Stimulated activated CD8-positive, alpha-beta memory T cell treated with anti-CD3 and anti-CD28 coated beads, Interleukin-4, amount 100 ng/mL, for 4 hours (primary cell): ENCODE measurements at places on chromosomes 3 and 15.

- no peak for DNase-seq
These were observed 95.7 kb downstream of the ANO10 start for GRCh38 chr3:43525941-43526607.

GRCh38 chr3:115403786-115404185 is 219.5 kb upstream of the GAP43 start:
- DNase-seq, result no peak

DNA sequence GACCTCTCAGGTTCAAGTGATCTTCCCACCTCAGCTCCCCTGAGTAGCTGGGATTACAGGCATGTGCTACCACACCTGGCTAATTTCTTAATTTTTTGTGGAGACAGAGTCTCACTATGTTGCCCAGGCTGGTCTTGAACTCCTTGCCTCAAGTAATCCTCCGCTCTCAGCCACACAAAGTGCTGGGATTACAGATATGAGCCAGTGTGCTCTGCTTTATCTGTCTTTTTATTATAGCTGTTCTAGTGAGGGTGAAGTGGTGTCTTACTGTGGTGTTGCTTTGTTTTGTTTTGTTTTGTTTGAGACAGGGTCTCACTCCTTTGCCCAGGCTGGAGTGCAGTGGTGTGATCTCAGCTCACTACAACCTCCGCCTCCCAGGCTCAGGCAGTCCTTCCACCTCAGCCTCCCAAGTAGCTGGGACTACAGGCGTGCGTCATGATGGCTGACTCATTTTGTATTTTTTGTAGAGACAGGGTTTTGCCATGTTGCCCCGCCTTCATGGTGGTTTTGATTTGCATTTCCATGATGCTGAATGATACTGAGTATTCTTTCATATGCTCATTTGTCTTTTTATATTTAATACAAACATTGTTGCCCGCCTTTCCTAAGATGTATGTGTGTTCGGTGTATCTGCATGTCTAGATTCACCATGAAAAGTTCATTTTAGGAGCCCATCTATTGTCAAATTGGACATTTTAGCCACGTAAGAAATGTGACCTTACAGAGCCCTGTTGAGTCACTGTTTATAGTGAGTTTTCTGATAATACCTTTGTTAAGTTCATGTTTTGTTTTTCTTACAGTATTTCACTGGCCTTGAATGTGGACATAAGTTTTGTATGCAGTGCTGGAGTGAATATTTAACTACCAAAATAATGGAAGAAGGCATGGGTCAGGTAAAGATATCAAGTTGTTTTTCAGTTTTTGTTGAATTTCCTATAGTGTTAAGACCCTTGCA is 80.6 kb downstream of the ARIH1 start:
- no peak for DNase-seq

GRCh38 chr3:17935222-17935621 is 192.8 kb upstream of the TBC1D5 start:
- no peak for DNase-seq

DNA sequence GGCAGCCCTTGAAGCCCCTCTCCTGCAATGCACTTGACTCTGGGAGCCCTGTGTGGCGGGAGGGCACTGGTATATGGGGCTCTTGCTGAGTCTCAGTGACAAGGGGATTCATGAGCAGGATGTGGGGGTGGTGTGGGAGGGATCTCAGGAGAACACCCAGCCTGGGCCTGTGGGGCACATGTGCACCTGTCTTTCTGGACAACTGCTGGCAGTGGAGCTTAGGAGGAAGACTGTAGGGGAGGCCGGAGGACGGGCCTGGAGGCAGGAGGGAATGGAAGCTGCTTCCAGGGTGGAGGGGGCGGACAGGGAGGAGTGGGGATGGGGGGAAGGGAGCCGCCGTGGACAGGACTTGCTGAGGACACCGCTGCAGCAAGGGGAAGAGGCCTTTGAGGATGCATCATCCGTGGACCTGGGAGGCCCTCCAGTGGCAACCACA is 10.8 kb upstream of the SNRPA1 start:
- no peak for DNase-seq

GRCh38 chr15:63809452-63809851 is 24.3 kb downstream of the HERC1 start:
- no peak for DNase-seq

DNA sequence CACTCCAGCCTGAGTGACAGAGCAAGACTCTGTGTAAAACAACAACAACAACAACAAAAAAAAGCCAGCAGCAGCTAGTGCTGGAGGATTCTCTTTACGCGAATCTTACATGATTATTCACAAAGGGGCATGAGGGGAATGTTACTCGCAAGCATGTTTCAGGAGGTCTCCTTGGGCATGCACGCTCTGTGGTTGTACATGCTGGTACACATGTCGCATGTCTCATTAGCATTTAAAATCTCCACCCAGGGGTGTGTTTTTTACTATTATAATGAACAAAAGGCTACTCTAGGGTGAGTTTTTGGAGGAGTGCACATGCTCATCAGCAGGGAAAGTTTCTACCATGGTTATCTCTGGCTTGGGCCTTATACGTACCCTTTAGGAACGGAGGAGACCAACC is 12.7 kb upstream of the PLCH1 start:
- no peak for DNase-seq

- no peak for DNase-seq
These were observed 581.5 kb downstream of the TBL1XR1 start for GRCh38 chr3:176615826-176616225.

DNA sequence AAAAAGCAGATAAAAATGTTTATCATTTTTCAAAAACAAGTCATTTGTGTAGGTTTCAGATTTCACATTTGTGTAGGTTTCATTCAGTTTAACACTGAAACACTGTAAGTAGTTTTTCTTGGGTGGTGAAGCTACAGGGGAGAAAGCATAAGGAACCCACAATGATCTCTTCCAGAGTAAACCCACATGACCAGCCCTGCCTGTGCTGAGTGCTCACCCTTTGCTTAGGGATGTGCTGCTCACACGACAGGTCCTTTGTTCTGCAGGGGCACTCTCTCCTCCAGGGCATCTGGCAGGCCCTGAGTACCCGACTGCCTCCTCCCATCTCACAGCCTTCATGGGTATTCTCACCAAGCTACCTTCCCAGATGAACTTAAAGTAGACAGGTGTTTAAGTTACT is 28.9 kb downstream of the ZXDC start:
- DNase-seq, result no peak

DNA sequence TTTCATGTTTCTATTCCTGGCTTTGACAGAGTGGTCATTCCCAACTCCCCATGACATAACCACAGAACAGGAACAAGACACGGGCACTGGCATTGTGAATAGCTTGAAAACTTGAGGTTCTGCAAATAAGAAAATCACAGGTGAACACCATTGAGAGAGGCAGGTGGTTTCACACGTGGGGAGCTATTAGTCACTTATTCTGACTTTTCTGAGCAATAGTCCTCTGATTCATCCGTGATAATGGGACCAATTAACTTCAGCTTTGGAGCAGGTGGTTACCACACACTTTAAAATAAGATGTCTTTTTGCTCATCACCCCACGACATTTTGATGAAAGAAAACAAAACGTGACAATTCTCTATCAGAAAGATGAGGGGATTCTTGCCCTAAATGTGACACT is 224.7 kb downstream of the KLF13 start:
- DNase-seq, result no peak

- DNase-seq, result no peak
These were observed 5.2 kb downstream of the POC1A start for GRCh38 chr3:52149021-52149420.

GRCh38 chr15:45540531-45540930 is 18.0 kb upstream of the SLC30A4 start:
- DNase-seq, result no peak

- DNase-seq, result no peak
These were observed 17.4 kb downstream of the C3orf38 start for GRCh38 chr3:88167173-88167572.

DNA sequence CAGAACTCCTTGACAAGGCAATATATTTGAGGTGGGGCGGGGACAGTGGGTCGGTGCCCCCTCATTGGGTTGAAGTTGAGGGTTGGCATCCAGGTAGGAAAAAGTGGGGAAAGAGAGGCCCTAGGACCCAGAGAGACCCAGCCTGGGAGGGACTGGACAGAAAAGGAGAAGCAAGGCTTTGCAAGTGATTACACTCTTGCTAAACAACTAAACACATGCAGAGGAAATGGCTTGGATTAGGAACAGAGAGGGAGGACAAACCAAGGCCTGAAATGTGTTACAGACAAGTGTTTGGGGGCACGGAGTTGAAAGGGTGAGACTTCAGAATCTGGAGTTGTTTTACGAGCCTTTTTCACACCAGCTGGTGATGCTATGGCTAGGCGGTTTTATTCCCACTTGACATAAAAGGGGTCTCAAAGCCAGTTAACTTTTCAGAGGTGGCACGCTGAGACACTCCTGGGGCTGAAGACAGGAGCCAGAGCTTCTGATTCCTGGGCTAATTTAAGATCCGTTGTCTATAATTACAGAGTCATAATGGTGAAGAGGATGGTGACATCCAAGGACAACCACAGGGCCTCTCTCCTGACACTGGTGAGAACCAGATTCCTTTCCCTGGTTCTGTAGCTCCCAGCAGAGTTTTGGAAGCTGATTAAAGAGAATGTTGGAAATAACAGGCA is 7.7 kb upstream of the KCTD6 start:
- DNase-seq, result no peak

GRCh38 chr15:81311752-81312464 is 12.0 kb downstream of the STARD5 start:
- no peak for DNase-seq

DNA sequence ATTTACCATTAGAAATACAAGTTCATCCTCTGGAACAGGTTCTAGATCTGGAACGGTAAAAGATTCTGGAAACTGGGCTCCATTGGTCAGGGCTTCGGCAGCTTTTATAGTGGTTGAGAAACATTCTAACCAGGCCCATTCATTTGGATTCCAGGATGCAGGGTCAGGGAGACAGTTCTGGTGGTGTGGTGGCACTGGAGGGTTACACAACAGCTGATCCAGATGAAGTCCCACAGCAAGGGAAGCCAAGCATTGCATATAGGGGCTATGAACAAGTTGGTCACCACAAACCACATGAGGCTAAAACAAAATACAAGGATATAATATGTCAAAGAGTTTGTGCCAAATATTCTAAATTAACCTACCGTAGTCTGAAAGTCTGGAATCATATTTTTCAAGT is 43.0 kb downstream of the FBXL22 start:
- DNase-seq, result no peak

- DNase-seq, result no peak
These were observed 330.7 kb upstream of the TPM1 start for GRCh38 chr15:62711691-62712454.

DNA sequence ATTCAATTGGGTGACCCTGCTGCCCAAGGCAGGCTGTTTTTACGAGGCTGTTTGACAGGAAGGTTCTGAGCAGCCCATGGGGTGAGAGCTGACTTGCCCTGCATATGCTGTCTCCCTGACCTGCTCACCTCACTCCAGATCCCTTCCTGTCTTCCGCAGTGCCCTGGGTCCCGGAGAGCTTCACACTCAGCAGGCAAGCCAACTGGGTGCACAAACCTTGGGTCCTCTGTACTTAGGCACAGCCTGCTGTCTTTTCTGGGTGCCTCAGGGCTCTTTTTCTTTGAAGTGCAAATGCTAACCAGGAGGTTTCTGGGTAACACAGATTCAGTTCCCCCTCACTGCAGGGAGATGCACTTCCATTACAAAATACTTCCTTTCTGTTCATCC is 32.8 kb downstream of the ZXDC start:
- no peak for DNase-seq

GRCh38 chr3:174488527-174488926 is 370.6 kb upstream of the NAALADL2 start:
- DNase-seq, result no peak

DNA sequence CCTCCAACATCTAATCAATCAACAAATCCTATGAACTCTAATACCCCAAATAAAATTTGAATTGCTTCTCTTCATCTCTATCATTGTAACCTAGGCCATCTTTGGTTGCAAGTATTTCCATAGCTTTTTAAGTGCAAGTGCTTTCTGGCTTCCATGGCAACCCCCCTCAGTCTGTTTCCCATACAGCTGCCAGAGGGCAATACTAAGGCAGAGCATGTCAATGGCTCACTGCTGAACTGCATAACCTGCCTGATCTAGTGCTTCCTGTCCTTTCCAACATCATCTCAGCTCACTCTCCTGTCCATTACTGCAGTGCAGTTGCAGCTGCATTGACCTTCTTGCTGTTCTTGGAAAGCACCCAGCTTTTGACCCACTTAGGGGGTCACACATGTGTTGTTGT is 198.4 kb downstream of the WNT5A start:
- no peak for DNase-seq

GRCh38 chr15:65920825-65921309 is 51.6 kb downstream of the RAB11A start:
- DNase-seq, result no peak

DNA sequence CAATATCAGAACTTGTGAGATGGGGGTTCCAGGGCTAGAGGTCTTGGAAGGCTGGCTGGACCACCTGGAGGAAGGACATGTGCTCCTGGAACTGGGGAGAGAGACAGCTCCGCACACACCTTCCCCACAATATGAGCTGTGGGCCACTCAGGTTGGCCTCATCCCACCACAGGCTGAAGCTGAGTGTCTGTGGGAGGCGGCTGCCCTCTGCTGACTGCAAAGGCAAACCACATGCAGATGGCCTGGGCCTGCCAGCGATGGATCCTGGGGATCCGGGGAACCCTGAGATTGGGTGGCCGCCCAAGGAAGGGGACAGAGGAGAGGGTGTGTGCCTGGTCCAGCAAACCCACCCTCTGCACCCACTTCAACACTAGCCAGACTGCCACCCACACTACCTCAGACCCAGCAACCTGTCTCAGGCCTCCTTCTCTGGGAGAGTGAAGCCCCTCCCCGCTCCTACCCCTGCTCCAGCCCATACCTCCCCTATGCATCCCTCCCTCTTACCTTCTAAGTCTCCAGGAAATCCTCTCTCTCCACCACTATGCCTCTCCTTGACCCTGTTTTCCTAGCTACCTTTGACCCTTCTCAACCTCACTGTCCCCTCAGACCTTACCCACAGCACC is 44.8 kb downstream of the CYP11A1 start:
- no peak for DNase-seq

GRCh38 chr3:119240101-119240590 is 532 bp downstream of the B4GALT4 start:
- DNase-seq, result no peak
